ENCODE measurements at places on chromosomes 1 and 21.

DNA sequence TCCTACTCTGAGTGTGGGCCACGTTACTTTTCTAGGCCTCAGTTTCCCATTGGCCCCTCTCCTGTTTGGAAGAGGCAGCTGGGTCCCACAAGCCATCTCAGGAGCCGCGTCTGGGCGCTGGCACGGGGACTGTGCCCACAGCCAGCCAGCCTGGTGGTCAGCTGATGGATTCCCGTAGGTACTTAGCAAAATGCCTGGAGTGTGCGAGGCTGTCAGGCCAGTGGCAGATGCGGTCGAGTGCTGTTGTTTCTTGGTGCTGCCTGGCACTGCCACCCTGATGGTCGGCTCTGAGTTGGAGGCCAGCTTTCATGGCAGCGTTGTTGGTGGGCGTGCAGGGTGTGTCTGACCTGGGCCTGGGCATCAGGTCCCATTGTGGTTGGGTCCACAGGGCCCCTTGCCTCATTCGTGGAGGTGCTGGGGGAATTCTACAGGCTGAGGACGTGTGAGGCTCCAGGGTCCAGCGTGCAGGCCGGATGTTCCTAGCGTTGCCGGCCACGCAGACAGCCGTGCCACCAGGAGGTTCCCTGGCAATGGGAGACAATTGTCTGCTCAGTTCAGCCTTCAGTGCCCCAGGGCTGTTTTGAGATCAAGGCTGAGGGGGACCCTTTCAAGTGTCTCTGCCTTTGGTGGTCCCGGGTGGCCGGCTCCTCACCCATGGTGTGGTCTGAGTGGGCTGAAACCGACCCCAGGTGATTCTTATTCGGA lies 20.9 kb downstream of the SKI start:
- no peak for DNase-seq

DNA sequence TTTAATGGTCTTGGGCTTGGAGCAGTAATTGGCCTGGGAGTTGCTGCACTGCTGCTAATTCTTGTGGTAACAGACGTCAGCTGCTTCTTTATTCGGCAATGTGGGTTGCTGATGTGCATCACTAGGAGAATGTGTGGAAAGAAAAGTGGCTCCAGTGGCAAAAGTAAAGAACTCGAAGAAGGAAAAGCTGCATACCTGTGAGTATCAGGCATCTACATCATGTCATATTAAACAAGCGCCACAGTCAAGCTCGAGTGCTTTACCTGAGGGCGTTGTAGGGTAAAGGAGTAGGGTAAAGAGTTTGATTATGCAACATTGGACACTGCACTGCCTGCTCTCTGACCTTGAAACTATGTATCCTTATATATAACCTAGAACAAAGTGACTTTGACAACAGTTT lies 510.6 kb downstream of the NCAM2 start:
- no peak for DNase-seq

- peak; percentile 68 for DNase-seq
These were observed 7.2 kb upstream of the SLX9 start for GRCh38 chr21:44932408-44933181.

- DNase-seq, result no peak
These were observed 665 bp downstream of the DAB1 start for GRCh38 chr1:57423135-57423655.

DNA sequence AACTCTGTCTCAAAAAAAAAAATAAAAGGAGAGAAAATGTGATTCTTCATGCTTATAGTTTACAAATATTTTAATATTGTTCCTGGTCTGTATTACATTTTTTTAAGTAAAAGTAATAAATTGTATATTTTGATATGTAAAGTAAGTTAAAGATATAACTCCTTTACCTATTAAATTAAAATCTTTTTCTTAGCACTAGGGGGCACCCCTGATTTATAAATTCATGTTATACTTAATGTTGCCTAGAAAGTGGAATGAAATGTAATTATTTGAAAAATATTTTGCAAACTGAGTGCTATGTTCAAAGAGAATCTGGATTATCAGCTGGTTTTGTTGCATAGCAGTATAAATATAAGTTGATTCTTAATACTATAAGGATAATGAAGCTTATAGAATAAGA lies 49.2 kb downstream of the RALGPS2 start:
- DNase-seq, result peak; percentile 36
